ENCODE measurements at places on chromosomes 16 and 17. TPM values are rescaled to one million over a fixed set of nuclear protein-coding genes. Genes with fewer than 3 reads are reported as not detected.

- no peak for DNase-seq
These were observed at the start of gene ADGRG3 for GRCh38 chr16:57668263-57668571. TSS of gene ADGRG3 (plus strand) at chr16:57668306. CDS start at chr16:57668348, 42 bp downstream.

DNA sequence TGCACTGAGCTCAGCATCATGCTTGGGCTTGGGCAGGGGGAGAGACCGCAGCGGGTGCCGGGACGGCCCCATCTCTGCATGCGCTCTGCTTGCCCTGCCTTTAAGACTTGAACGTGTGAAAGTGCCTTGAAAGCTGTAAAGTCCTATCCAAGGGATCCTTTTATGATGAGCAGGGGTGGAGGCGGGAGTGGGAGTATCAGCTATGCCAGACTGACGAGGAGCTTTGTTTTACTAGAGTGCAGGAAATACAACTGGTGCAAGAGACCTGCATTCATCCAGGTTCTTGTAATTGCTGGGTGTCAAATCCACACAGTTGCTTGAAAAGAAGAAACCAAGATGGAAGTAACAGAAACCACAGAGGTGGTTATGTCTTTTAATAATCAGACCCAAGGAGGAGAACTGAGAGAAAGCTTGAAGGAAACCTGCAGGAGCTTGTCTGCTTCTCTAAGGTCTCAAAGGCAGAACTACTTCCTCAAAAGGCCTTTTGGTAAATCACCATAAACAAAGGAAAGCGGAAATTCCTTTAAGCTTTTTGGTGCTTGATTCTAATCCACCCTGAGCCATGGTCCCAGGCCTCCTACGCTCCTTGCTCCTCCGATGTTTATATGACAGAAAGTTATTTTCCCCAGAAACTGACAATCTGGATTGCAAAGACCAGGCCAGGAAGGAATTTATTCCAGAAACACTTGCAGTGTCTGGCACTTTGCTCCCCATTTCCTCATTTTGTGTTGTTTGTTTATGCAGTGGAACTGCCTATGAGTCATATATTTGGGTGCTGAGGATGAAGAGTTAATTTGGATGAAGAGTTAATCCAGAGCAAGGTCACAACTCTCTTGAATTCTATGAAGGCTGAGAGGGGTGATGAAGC is 51.3 kb upstream of the FBXO47 start:
- no peak for DNase-seq

DNA sequence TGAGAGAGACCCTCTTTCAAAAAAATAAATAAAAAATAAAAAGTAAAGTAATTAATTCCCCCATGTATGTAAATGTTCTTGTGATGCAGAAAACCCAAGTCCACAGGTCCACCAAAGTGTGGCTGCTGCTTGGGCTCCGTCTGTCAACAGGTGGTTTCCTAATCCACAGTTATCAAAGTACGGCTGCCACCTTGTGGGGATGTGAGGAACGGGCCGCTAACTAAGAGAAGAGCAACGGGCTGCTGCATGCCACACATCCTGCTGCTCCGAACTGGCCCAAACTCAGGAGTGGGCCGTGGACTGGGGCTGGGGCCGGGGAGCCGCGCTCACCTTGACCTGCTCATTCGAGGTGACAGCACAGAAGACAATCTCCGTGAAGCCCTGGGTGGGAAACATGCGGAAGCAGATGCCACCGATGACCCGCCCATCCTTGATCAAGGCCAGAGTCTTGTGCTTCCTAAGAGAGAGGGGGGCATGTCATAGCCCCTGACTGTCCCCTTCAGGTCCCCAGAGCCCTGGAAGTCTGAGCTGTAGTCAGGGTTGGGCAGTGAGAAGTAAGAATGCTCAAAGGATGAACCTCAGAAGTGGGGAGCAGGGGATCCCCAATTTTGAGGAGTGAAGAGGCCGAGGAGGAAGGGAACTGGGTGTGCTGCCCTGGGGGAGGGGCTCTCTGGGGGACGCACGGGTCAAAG is 4.3 kb downstream of the KAT2A start:
- DNase-seq = peak; percentile 79

DNA sequence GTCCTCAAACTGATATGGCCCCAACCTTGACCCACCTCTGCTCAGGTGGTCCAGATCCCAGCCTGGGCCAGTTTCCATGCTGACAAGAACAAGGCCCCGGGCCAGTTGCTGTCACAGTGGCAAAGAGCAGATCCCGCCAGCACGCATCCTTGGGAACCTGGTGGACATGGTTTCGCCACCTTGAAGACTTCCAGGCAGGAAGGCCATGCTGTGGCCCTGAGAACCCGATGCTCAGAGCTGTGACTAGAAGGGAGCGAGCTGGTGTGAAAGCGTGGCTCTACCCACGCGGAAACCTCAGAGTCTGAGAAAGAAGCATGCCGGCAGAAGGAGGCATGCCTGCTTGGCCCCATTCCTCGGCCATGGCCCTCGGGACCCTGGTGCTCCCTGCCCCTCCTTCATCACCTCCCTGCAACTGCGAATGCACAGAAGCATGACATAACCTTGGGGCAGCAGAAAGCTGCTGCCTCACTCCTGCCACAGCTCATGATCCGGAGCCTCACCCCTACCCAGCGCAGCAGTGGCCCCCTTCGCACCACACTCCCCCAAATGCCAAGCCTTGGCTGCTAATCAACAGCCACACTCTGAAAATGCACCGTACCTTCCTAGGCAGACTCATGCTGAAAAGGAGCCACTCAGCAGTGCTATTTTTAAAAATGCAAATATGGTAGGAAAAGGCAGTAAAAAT is 33.2 kb downstream of the UBE2O start:
- no peak for DNase-seq

GRCh38 chr17:55283256-55283965 is 18.7 kb downstream of the HLF start:
- DNase-seq = no peak

DNA sequence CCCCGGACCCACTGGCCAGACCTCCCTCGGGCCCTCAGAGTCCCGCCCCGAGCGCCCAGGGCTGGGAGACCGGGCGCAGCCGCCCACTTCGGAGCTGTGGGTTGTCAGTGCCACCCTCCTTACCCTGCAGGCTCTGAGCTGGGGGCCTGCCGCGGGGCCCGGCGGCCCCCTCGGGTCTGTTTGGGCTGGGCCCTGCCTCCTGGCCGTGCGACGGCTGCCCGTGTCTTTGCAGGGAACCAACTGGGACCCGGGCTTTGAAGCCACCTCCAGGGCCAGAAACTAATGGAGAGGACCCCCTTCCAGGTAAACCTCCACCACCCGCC is 443 bp downstream of the TEDC2 start:
- no peak for DNase-seq

Gene ITGAX
- total RNA-seq = 0.18 TPM

- DNase-seq = no peak
These were observed 185.5 kb upstream of the NLRP1 start for GRCh38 chr17:5769593-5770354.

DNA sequence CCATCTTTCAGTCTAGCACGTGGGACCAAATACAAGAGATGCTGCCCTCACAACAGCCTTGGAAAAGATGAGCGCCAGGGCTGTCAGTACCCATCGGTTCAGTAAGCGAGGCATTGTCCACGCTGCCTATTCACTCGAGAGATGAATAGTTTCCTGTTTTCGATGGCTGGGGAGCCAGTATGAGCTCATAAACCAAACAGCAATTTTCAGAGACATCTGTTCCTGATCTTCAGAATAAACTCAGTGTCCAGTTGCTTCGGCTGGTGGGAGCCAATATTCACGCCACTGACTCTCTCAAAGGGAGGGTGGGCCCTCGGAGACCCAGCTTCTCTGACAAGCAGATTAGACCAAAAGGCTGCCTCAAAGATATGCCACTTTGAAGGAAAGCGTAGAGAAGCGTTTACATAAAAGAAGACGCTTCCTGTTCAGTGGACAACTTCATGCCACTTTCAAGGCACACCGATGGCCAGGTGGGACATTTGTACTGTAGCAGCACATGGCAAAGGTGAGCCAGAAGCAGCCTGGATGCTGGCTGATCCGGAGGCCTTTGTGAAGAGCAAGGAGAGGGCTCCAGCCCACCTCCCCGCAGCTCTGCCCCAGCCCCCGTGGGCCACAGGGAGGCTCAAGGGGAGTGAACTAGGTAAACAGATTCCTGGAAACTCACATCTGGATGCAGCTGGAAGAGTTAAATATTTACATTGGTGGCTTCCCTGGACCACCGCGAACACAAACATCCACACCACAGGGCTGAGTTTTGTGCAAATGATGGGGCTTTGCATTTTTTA is 6.0 kb downstream of the TIMM22 start:
- peak; percentile 89 for DNase-seq

Gene KRTAP9-4
- not detected for total RNA-seq

DNA sequence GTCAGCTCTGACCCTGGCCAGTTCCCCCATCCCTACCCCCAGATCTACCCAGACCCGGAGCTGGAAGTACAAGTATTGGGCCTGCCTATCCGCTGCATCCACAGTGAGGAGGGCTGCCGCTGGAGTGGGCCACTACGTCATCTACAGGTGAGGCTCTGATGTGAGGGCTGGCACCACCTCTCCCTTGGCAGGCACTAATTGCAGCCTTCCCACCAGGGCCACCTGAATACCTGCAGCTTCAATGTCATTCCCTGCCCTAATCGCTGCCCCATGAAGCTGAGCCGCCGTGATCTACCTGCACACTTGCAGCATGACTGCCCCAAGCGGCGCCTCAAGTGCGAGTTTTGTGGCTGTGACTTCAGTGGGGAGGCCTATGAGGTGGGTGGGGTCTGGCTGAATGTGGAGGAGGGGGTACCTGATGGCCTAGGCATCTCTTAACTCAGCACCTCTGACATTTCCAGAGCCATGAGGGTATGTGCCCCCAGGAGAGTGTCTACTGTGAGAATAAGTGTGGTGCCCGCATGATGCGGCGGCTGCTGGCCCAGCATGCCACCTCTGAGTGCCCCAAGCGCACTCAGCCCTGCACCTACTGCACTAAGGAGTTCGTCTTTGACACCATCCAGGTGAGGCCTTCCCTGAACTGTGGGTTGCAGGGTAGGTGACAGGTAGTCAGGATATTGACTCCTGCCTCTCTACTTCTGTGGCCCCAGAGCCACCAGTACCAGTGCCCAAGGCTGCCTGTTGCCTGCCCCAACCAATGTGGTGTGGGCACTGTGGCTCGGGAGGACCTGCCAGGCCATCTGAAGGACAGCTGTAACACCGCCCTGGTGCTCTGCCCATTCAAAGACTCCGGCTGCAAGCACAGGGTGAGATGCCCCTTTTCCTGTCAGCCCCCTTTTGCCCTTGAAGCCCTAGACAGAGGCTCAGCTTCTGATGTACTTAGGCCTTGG is 4.3 kb downstream of the TRAF4 start:
- DNase-seq = no peak

Gene UTS2R
- total RNA-seq = not detected

DNA sequence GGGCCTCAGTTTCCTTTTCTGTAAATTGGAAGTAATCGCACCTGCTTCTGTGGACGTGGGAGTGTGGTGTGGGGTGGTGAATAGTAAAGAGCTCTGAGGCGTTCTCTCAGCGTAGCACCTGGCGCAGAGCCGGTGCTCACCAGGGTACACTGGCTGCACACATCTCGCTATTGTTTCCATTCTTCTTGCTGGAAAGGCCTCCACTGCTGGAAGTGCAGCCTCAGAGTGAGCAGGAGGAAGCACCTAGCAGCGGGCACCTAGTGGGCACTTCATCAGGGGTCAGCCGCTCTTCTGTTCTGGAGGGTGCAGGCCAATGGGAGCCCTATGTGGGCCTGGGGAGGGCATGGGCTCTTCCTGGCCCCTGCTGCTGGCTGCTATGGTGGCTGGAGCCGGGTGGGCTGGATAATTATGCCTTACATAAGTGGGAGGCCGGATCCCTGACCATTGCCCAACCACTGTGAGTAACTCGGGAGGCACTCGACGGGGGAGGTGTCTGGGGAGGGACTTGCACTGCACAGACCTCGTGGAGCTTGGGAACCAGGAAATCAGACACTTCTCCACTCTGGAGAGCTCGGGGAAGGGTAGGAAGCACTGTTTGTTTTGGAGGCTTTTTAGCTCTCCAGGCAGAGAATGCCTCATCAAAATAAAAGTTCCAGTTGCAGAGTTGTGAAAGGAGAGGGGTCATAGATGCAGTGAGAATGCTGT is 1.7 kb downstream of the MAP2K3 start:
- peak; percentile 99 for DNase-seq

GRCh38 chr16:1707193-1707790 is 1.3 kb downstream of the MAPK8IP3 start:
- peak; percentile 40 for DNase-seq
